CD4-positive, alpha-beta T cell treated with Interleukin-21 for 1 hour (primary cell): ENCODE measurements at places on chromosomes 11 and 22.

GRCh38 chr11:61542705-61543104 lies 34.2 kb downstream of the LRRC10B start:
- DNase-seq: no peak

DNA sequence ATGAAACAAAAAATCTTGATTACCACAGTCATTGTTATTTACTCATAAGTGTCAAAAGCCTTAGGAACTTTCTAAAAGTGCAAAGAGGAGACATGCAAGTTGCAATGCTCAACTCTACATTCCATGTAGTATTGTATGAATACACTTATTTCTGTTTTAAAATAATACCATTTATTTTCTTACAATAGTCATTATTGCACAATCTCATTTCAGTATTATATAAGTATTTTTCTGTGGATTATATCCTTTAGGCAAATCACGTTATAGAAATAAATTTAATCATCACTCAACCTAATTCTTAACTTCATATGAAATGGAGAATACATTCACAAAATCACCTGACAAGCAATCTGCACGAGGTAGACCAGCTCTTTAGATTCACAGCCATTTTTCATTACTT lies 98.8 kb downstream of the ARHGAP32 start:
- no peak for DNase-seq

- DNase-seq: no peak
Measured at GRCh38 chr11:119730789-119731386, 1.9 kb upstream of the NECTIN1 start.

- no peak for DNase-seq
Measured at GRCh38 chr11:29300420-29300819, 716.4 kb downstream of the KCNA4 start.

GRCh38 chr11:77249427-77249826 lies 52.1 kb downstream of the GDPD4 start:
- no peak for DNase-seq

- no peak for DNase-seq
Measured at GRCh38 chr11:69890476-69890875, 71.3 kb upstream of the FGF3 start.

GRCh38 chr22:33720166-33720878 lies 200.0 kb downstream of the LARGE1 start:
- no peak for DNase-seq

DNA sequence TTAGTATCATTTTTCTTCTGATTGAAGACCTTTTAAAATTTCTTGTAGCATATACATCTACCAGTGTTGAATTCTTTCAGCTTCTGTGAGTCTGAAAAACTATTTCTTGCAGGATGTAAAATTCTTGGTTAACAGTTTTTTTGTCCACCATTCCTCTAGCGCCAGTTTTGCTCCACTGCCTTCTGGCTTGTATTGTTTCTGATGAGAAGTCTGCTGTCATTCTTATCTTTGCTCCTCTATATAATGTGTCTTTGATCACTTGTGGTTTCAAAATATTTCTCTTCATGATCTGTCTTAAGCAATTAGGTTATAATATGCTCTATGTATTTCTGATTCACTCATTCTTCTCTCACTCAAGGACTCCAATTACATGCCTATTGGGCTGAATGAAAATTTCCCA lies 152.3 kb downstream of the INSC start:
- no peak for DNase-seq

- DNase-seq: no peak
Measured at GRCh38 chr11:86186386-86186785, 58.2 kb upstream of the EED start.

DNA sequence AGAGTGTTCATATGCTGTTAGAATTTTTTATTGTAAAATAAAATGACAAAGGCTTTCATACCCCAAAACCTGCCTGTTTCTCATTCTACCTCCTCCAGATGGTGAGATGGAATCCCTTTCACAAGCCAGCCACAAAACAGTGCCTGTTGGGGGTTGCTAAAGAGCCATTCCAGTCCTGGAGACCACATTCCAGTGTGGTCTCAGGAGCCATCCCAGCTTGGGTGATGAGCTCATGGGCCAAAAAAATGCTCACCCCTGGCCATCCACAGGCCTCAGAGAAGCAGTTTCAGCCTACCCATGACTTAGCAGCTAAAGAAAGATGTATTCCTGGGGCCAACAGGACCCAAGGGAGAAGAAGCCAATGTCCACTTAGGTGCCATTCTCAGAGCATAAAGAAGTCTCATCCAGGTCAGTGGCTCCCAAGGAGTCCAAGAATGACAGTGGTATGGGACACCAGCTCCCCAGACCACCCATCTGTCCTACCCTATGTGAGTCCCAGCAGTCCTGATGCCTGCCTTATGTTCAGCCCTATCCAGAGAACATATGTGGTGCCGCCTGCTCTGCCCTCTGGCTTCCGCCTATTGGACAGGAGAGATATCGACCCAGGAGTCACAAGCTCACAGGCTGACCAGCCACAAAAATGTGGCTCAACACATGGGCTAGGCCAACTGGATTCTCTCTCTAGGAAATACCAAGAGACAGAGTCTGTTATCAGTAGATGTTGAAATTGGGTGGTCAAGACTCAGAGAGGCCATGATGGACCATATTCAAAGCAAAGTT lies 26.4 kb downstream of the C11orf91 start:
- no peak for DNase-seq

DNA sequence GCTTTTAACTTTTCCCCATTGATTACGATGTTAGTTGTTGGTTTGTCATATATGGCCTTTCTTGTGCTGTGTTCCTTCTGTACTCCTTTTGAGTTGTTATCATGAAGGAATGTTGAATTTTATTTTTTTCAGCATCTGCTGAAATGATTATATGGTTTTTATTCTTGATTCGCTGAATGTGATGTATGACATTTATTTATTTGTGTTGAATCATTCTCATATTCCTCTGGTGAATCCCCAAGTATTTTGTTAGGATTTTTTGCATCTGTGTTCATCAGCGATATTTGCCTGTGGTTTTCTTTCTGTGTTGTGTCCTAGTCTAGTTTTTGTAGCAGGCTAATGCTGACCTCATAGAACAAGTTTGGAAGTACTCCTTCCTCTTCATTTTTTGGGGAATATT lies 78.2 kb downstream of the GGT1 start:
- no peak for DNase-seq

GRCh38 chr22:34067031-34067430 lies 146.8 kb upstream of the LARGE1 start:
- no peak for DNase-seq

GRCh38 chr11:31355817-31356216 lies 13.7 kb downstream of the DCDC1 start:
- no peak for DNase-seq

DNA sequence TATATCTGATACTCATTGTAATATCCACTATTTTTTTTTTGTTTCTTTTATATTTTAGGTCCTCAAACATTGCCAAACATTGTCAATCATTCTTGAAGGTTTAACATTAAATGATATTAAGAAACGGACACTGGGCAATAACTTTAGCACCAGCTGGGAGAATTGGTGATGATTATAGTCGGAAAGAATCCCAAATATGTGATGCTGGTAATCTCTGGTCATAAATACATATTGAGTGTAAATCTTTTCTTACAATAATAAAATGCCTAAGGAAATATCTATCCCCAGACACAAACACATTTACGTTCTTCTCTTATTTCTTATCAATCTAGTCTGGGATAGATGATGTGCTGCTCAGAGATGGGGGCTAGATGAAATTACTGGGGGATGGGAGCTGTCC lies 25.2 kb downstream of the OR51E2 start:
- no peak for DNase-seq

- no peak for DNase-seq
Measured at GRCh38 chr11:35846874-35847273, 97.0 kb upstream of the LDLRAD3 start.

DNA sequence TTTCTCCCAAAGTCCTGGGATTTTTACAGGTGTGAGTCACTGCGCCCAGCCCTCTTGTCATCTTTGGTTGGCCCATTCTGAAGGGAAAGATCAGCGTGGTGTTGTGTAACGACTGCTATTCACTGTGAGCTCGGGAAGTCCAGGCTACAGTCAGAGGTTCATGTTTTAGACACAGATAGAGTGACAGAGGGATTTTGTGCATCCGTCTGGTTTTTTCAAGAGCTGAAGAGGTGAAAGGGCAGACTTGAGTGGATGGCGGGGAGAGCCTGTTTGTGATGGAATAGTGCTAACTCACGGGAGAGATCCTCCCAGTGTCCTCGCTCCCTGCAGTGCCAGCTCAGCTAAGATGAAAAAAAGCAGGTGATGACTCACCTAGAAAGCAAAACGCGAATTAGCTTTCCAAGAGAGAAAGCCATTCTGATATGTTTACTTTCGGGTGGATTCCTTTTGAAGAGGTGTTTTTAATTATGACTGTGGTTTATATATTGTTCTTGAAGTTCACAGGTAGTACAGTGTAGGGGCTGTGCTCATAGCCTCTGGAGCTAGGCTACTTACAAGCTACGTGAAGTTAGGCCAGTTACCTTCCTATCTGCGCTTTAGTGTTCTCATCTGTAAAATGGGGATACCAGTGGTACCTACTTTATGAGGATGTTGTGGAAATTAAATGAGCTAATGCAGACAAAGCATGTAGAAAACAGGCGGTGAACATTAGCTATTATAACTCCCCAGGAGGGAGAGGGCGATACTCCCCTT lies 67.2 kb downstream of the C11orf91 start:
- DNase-seq: no peak
